Suppressor macrophage (primary cell): ENCODE measurements at places on chromosomes 2 and 18.

- no peak for DNase-seq
These were observed 9.0 kb downstream of the MAB21L4 start for GRCh38 chr2:240886678-240887609.

DNA sequence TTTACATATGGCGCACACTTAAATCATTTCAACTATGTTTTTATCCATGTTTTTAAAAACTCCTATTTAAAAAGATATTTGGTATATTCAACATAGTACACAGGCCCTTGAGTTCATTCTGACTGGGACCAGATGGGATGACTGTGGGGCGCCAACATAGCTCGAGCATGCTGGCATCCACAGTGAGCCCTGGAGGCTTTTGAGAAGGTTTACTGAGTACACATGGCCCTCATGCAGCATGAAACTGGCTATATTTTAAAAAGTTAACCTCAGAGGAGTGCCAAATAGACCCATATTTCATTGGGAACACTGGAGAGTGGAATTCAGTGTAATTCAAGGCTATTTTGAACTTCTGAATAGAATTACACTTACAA, 83.6 kb downstream of the CCDC85A start:
- DNase-seq, result no peak

DNA sequence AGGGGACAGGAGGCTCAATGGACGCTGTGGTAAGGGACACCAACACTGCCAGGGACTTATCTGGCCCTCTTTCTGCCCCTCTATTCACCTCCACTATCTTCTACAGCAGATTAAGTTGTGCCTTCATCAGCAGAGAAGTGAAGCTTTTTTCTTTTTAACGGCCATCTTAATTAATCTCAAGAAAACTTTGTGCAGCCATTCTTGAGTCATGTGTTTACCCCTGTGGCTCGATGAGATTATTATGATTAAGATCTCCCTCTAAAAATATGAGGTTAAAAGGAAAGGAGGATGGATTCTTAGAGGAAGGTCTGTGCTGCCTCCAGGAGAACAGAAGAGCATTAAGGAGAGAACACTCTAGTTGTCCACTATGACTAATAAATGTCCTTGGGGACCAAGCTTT, 32.4 kb upstream of the DSC1 start:
- DNase-seq, result no peak

DNA sequence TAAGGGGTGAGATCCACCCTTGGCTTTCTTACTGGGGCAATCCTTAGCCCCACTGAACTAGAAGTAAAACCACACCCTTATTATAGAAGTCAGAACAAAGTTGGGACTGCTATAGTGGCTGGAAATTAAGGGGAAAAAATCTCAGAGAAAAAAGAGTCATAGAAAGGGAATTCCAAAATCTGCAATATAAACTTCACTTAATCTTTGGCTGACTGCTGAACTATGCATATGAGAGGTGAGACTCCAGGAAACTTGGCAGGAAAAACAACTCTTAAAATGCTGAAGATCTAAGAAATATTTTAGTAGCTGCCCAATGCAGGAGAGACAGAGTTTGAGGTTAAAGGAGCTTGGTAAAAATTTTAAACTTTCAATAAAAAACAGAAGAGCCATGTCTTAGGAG, 201.8 kb upstream of the FN1 start:
- no peak for DNase-seq

DNA sequence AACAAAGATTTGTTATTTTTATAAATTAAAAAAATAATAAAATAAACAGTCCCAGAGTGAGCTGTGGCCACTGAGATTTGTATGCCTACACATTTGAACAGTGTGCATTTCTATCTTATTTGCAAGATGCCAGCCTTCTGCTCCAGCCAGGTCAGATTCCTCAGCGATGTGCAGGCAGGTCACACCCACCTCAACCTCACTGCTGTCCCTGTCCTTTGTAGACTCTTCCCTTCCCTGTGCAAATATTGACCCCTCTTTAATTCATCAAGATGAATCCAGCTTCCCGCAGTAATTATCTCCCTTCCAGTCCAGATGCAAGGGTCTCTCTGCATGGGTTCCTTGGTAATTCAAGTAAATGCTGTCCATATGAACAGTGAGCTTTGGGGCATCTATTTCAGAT, 256.2 kb downstream of the PIEZO2 start:
- no peak for DNase-seq

DNA sequence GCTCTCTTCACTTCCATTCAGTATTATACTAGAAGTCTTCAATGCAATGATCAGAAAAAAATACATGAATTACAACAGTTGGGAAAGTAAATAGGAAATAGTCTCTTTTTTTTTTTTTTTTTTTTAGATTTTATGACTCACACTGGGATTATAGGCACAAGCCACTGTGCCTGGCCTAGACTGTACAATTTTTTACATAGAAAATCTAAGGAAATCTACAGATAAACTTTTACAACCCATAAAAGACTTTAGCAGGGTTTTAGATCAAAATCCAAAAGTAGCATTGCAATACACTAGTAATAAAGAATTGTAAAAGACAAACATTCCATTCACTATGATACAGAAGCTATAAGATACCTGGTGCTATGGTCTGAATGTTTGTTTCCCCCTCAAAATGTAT, 39.0 kb downstream of the CFAP221 start:
- DNase-seq, result no peak

GRCh38 chr2:11644293-11644692, 25.7 kb downstream of the NTSR2 start:
- DNase-seq, result no peak

DNA sequence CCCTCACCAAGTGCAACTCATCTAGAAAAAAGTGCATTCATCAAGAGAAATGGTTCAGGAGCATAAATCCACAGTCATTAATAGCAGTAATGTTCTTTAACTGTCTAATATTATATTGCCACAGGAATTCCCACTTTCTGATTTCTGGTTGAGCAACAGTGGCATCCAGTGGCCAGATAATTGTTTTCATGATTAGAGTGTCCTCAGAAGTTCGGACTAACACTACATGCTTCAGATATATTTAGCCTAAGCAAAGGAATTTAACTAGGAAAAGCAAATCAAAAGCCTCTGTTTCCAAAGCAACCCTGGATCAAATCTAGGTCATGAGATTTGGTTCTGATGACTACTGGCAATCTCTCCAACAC, 9.8 kb upstream of the ERBB4 start:
- DNase-seq, result no peak

DNA sequence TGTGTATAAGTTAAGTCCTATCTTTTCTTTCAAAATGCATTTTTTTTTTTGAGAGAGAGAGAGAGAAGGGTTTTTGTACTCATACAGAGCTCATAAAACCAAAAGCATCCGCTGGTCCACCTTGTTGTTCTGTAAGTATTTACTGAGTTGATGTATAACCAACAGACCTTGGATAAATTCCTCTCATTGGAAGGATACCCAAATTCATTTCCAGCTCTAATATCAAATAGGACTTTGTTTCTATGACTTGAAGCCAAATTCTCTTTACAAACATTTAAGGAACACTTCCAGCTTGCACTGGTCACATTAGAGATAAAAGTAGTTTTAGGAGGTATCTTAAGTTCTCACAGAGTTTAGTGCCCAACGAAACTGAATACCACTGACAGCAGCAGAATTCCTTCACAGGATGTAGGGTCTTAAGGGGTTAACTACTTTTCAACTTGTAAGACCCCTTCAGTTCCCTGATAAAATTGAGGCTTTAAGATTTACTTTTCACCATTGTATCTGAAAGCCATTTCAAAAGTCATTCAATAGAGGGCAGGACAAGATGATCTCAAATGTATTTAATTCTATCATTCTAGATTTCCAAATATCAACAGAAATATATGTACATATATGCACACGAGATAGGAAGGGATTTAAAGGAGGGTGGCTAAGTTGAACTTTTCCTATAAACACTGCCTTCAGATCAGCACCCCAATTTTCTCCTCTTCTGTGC, 1398.5 kb upstream of the CELF4 start:
- DNase-seq, result no peak

- no peak for DNase-seq
These were observed 33.1 kb downstream of the IRS1 start for GRCh38 chr2:226766352-226767055.

- no peak for DNase-seq
These were observed 905.1 kb downstream of the NRXN1 start for GRCh38 chr2:50126845-50127244.

- DNase-seq, result no peak
These were observed 34.1 kb downstream of the NHEJ1 start for GRCh38 chr2:219126555-219126954.
